Posterior vena cava (tissue), 2 donors: ENCODE measurements at places on chromosomes 5 and 9. TPM values are rescaled to one million over a fixed set of nuclear protein-coding genes. Genes with fewer than 3 reads are reported as not detected.

DNA sequence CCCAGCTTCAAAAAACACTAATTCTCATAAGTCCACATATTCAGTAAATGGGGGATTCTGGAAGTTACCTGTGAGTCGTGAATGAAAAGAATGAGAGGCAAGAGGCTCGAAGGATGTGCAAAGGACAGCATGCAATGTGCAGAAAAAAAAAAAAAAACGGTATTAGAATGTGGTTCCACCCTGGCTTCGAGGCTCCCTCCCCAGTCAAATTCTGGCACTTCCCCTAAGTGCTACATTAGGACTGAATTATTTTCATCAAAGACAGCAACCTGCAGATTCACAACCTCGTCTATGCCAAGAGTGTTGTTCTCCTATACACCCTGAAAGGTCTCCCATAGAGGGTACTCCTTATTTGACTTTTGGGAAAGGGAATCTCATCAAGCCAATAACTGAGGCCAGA, 16.5 kb downstream of the CAPSL start:
- DNase-seq, result no peak

DNAJC21 gene
- total RNA-seq, result 59.0 TPM

DNA sequence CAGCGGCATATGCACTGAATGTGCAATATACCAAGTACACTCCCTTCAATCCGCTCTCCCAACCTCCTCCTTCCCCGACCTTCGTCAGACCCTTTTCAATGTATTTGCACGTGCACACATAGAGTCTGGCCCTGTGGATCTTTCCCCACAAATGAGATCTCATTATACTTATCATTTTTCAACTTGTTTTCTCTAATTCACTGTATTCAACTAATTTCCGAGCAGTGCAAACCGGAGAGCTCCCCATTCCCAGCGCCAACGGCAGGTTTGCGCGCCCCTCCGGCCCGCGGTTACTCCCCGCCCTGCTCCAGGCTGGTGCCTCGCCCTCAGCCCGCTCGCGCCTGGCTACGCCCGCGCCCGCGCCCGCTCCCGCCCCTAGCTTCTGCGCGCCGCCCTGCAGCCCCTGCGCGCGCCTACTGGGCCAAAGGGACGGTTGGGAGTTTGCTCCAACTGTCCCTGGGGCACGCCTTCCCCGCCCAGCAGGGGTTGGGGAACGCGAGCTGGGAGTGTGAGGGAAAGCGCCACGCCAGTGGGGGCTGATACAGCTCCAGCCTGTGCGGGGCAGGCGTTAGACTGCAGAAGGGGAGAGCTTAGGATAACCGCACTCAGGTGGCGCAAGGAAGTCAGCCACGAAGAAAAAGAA, 3.3 kb upstream of the CDC20B start:
- DNase-seq, result no peak

- no peak for DNase-seq
These were observed 617.9 kb upstream of the CDH18 start for GRCh38 chr5:20605732-20606525.

DNA sequence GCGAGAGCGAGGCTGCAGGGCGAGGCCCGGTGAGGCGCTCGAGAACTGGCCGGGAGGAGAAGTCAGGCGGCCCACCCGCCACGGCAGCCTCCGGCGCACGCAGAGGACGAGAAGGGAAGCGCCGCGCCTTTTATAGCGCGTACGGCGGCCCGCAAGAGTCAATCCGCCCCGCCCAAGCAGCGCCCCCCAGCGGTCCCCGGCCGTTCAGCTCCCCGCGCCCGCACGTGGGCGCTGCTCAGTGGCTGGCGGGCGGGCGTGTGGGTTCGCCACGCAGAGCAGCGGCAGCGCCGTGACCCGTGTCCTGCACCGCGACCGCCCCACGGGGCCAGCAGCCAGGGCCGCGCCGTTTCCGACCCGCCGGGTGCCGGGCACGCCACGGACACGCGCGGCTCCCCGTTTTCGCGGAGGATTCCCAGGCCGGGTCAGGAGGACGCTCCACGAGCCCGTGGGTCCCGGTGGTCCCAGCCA, 14.6 kb downstream of the LCN10 start:
- DNase-seq, result peak; percentile 98

DNA sequence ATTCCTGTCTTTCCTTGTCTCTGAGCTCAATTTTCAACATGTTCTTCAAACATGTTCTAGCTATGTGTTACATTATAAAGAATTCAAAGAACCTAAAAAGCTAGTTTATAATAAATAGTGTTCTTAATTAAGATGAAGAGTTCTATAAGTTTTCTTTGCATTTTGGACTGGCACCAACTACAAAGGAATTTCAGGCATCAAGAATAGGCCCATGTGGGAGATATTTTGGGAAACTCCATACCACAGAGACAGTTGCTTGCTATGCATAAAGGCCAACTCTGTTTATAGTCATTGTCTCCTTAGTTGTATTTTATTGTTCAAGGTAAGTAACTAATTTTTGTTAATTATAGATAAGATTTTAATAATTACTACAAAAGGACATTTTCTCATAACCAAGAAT, 4.5 kb downstream of the SLF1 start:
- DNase-seq, result no peak
